ENCODE measurements at places on chromosomes 13 and 19.
A peak's percentile ranks its signal among the peaks of the same experiment; 100 is the strongest.

DNA sequence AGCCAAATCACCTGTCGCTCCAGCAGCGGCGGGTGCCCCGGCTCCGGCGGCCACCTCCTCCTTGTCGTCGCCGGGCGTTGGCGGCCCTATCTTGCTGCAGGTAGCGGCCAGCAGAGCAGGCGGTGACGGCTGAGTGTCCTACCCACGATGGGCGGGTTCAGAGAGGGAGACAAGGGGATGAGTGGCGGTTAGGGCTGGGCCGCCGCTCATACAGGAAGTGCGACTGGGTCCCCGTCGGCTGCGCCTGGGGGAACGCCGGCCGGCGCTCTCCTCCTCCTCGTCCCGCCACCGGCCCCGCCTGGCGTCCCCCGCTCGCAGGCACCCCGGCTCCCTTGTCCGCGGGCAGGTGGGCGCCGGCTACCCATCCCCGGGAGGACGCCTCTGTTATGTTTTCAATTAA lies 1692.0 kb downstream of the SLITRK5 start:
- no peak for DNase-seq

GRCh38 chr13:51912091-51912490 lies 50.3 kb downstream of the CCDC70 start:
- DNase-seq: no peak

GRCh38 chr19:23311551-23311950 lies 61.4 kb upstream of the ZNF724 start:
- DNase-seq: no peak

DNA sequence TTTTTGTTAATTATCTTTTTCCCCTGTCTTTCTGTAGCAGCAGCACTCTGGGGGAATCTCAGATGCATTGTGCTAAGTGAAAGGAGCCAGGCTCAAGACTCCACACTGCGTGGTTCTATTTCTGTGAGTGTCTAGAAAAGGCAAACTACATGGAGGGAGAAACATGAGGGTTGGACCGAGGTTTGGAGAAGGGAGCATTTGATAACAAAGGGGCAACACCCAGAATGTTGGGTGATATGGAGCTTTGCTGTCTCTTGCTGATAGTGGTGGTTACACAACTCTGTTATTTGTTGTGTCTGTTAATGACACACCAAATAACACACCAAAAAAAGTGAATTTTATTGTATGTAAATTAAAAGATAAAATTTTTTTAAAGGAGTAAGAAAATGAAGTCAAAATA lies 107.8 kb downstream of the COL4A2 start:
- no peak for DNase-seq

DNA sequence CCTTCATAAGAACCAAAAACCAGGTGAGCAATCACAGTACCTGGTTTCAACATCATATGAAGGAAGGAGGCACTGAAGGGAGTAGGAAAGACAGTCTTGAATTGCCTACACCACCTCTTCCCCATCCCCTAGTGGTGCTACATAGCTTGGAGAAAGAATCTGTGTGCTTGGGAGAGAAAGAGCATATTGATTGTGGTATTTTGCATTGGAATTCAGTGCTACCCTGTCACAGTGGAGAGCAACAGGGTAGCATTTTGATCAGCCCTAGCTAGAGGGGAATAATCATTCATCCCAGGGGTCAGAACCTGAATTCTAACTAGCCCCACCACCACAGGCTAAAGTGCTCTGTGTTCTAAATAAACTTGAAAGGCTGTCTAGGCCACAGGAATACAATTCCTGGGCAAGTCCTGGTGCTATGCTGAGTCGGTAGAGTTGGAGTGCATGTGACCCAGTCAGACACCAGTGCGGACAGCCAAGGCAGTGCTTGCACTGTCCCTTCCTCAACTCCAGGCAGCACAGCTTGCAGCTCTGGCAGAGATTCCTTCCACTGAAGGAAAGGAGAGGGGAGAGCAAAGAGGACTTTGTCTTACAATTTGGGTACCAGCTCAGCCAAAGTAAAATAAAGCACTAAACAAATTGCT lies 158.7 kb downstream of the VWA8 start:
- DNase-seq: no peak

- no peak for DNase-seq
These were observed 90.9 kb upstream of the ZNF507 start for GRCh38 chr19:32254509-32254890.

- DNase-seq: peak; percentile 32
These were observed 98.8 kb upstream of the SERP2 start for GRCh38 chr13:44274771-44275205.

GRCh38 chr13:109272595-109273325 lies 513.6 kb downstream of the IRS2 start:
- no peak for DNase-seq

GRCh38 chr13:38981096-38981495 lies 9.5 kb downstream of the STOML3 start:
- DNase-seq: no peak

GRCh38 chr13:43963726-43964125 lies 84.0 kb downstream of the LACC1 start:
- no peak for DNase-seq

GRCh38 chr13:72194523-72194922 lies 327.5 kb upstream of the DACH1 start:
- DNase-seq: no peak

DNA sequence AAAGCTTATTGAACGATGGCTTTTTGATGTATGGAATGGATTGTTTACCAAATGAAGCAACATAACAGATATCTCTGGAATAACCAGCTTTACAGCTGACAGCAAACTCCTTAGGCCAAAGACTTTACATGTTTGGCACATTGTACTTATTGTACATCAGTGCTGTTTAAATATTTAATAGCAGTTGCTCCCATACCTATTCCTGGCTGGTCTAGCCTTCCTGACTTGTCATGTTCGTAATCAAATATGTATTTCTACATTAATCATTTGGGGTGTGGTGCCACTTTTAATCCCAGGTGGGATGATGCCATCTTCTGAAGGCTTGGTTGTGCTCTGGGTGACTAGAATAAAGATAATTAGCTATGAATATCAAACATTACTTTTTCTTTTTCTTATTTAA lies 67.4 kb upstream of the FRY start:
- DNase-seq: no peak

GRCh38 chr13:92187378-92187989 lies 789.1 kb downstream of the GPC5 start:
- peak; percentile 59 for DNase-seq

- no peak for DNase-seq
These were observed 97.3 kb downstream of the AKAP11 start for GRCh38 chr13:42369071-42369797.

Measured in fibroblast of the aortic adventitia (primary cell).